Activated T-cell treated with anti-CD3 and anti-CD28 coated beads, Interleukin-2, amount 50 U/mL, for 24 hours (primary cell): ENCODE measurements at places on chromosomes 3 and 15.

DNA sequence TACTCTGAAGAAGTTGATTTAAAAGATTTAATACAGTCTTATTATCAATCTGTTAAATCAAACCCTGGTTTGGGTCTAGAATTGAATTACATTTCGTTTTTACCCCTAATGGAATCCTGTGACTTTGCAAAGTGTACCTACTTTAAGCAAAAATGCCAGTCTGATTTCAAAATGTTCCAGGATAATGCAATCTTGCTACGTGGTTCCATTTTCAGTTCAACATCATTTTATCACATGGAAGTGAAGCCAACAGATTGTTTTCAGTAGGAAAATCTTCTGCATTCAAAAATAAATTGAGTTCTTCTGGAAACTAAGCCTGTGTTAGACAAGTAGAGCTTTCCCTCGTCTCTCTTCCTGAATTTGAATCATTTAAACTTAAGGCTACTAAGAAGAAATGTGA is 356.4 kb downstream of the CHST2 start:
- DNase-seq, result no peak

DNA sequence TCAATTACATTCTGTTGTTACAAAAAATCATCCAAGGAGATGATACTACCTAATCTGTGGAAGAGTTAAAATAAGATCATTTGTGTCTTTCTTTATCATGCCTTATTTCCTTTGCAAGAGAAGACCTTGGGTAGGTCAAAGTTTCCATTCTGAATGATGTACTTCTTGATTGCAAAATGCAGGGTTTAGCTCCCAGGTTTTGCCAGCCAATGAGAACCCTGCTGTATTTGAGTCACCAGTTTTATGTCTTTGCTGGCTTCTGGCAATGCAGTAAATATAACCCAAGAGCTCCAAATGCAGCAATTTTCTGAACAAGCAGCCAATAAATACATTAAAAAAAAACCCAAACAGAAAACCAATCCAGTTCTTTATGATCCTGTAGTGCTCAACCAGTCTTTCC is 204.9 kb downstream of the CADPS start:
- no peak for DNase-seq

GRCh38 chr3:48518638-48519276 is 14.8 kb upstream of the SHISA5 start:
- peak; percentile 45 for DNase-seq

DNA sequence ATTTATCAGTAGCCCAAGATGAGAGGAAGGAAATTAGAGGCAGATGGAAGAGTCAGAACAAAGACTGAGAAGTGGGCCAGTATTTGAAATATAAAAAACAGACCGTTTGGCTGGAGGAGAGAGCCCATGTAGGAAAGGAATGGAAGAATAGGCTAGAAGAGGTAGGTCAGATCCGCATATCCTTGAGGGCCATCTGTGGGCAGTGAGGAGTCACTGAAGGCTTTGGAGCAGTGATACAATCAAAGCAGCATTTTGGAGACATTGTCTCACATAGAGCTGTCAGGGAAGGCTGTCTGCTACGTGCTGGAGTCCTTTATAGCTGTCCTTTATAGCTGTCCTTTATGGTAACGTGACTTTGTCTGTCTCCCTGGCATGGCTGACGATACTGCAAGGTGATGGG is 92.0 kb upstream of the VEPH1 start:
- no peak for DNase-seq

GRCh38 chr15:25134546-25134945 is 179.8 kb downstream of the SNRPN start:
- DNase-seq, result no peak

DNA sequence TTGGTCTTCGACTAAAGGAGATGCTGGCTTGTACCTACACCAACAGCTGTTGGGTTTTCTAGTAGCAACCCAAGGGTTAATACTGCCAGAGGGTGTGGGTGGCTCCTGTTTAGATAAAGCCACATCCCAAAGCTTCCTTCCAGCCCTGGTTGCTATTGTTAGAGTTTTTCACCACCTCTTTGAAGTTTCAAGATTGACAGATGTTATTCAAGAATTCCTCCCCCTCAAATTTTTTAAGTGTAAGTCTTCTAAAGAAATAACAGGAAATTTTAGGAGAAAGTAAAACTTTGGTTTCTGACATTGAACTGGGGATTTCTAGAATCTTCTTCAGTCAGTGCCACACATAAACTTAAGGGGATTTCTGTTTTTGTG is 60.9 kb downstream of the TGFBR2 start:
- DNase-seq, result no peak

GRCh38 chr3:23455084-23455483 is 252.0 kb downstream of the UBE2E2 start:
- DNase-seq, result no peak

- DNase-seq, result no peak
Measured at GRCh38 chr3:60269829-60270266, 981.4 kb downstream of the FHIT start.

DNA sequence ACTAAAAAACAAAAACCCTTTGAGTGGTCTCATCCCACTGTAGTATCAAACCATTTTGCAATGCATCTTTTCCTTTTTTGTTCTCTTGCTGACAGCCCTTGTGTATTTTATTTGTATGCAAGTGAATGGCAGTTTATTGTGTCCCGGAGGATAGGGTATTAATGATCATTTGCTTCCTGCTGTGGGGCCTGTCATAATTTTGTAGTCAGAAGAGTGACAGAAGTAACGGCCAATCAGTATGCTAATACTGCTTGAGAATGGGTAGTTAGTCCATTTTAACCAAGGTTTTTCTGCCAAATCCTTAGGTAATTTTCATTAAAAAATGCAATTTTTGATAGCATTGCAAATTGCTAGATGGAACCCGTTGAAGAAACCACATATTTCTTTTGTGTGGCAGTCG is 75.5 kb upstream of the PLSCR5 start:
- no peak for DNase-seq

GRCh38 chr3:147373301-147373700 is 33.0 kb downstream of the ZIC4 start:
- DNase-seq, result no peak

GRCh38 chr15:59251001-59251845 is 44.6 kb downstream of the LDHAL6B start:
- no peak for DNase-seq

- no peak for DNase-seq
Measured at GRCh38 chr3:114553949-114554593, 260.2 kb downstream of the TIGIT start.

- no peak for DNase-seq
Measured at GRCh38 chr3:69108811-69109210, 13.6 kb downstream of the LMOD3 start.

DNA sequence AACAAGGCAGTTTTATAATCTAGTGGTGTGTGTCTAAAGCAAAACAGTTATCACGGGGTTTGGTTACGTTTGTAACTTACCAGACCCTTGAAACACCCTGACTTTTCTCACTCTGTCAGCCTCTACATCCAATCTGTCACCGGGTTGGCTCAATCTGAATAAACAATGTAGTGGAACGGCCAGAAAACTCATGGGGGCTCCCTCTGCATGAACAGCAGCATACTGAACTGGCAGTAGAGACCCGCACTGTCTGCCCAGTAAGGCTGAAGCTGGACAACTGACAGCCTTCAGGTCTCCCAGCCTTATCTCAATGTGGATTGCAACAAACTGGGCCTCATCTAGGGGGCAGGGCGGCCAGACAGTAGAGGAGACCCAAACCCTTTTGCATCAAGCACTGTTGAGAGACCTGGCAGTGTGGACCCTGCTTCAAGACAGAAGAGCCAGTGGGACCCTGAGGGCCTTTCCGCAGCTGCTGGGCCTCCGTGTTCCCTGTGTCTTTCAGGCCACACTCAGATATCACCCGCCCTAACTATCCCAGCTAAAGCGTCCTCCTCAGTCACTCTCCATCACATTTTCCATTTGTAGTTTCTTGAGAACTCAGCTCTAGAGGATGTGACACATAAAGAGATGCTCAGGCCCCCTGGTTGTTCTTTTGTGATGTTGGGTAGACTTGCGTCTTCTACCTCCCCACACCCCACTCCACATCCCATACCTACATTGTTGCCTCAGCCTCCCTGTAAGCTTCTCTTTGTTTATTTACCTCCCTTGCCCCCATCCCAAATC is 181.2 kb upstream of the NR2E3 start:
- DNase-seq, result no peak

GRCh38 chr3:53005854-53006513 is 39.9 kb downstream of the SFMBT1 start:
- DNase-seq, result no peak

DNA sequence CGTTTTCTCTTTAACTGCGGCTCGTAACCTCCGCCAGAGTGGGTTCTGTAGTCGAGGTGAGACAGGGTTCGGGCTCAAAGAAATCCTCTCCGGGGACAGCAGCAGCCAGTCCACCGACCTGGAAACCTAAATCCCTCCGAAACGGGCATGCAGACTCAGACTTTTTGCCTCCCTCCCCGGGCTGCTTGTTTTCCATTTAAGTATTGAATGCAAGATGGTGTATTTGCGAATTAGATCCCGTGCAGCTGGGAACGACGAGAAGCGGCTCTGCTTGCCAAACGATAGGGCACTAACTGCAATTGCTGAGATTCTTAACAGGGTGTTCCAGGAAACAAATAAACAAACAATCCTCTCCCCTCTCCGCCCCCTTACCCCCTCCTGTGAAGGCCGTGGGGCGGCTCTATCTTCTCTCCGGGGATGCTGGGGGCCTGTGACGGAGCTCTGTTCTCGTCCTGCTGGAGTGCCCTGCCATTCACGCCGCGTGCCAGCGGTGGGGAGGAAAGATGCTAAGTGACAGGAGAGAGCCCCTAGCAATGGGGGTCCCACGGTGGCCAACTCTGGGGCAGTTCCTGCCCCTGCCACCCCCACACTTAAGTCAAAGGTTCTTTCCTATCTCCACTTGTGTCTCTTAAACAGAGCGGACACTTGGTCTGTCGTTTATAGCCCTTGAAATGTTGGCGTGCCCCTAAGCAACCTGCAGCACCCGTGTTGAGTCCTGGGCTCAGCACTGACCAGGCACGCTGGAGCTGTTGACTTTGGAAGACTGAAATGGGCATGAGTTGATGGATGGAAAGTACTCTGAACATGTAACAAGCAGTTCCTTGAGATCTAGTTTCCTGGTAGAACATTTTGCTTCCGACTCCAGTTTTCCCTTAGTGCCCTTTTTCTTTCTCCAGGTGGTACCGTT is 1.3 kb upstream of the ETV5 start:
- DNase-seq, result no peak

DNA sequence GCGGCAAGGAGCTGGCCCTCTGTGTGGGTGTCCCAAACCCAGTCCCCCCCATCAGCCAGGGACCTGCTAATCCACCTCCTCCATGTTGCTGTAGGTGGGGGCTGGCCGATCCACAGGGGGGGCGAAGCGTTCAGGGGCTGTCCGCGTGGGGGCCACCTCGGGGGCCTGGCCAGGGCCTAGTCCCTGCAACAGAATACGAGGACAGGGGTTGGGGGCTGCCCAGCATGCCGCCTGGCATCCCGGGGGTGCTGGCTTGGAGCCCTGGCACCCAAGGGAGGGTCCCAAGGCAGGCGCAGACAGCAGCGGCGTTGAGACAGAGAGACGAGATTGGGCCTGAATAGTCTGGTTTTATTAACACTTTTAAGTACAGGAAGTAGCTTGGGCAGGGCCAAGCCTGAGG is 3.8 kb upstream of the QARS1 start:
- no peak for DNase-seq

DNA sequence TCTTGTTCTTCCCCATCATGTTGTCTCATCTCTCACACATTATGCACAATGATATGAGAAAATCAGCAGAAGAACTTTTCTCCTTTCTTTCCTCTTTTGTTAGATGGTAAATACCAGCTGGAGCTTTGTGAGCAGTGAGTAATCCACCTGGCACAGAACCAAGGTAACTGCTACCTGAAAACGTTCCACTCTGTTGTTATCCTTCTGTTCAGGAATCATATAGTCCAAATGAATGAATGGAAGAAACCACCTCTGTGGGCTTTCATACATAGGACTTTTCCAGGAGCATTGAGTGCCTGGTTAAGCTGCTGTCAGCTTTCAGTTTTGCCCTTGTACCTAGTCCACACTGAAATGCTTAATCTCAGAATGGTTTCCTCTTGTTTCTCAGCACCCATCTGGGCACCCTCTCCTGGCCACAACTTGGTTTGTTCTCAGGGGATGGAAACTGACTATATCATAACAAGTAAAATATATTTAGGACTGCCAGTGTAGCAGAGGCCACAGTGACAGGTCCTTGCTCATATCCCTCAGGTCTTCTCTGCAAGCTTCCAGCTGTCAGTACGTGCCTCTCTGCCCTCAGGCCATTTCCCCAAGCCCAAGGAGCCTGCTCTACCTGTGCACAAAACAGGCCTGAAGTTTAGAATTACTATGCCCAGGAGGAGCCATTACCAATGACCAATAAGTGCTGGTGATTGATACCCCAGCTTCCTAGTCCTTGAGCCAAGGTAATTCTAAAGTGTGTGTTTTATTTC is 23.5 kb upstream of the SLC4A7 start:
- no peak for DNase-seq

DNA sequence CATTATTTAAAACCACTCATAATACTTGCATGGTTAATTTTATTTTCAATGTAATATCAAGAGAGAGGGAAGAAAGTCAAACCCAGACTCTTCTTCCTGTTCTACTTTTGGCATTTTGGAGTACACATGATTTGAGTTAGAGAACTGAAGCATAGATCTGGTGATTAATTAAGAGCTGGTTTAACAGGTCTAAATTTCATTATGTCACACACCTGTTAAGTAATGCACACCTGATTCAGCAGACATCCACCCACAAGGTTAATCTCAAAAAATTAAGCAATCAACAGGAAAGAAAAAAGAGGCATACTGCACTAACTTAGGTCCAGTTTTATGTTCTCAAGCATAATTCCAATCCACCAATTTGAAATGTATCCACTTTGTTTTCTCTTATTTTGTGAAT is 101.1 kb upstream of the ICE2 start:
- no peak for DNase-seq

DNA sequence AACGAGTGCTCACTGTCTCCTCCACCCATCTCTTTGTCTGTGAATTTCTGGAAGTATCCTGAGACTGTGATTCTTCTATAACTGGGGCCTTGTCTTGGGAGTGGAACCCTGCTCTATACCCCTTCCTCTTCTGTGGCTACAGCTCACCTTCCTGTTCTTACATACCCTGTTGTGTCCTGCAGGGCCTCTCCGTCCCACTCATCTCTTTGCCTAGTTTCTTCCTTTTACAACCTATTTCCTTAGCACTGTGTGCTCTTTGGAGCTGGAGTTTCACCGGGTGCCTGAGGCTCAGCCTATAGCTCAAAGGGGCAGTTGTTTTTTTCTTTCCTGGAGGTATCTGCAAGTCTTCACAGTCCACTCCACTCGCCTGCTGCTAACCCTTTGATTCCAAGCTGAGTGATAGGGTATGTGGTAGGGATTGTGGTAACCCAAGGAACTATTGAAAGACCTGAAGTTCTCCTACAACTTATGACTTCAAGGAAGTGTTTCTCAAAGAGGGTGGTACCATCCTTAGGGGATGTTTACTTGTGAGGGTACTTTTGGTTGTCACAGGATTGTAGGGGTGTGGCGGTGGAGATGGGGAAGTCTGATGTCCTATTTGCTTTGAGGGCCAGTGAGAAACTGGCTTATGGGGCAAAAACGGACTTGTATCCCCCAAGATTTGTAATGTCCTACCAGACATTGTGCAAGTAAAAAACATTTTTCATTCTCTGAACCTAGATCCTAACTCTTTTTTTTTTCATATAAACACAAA is 66.6 kb upstream of the ARL8B start:
- no peak for DNase-seq
